ENCODE measurements at places on chromosomes 11 and 22.

- peak; percentile 92 for DNase-seq
Measured at GRCh38 chr11:19995145-19995544, 165.1 kb downstream of the DBX1 start.

DNA sequence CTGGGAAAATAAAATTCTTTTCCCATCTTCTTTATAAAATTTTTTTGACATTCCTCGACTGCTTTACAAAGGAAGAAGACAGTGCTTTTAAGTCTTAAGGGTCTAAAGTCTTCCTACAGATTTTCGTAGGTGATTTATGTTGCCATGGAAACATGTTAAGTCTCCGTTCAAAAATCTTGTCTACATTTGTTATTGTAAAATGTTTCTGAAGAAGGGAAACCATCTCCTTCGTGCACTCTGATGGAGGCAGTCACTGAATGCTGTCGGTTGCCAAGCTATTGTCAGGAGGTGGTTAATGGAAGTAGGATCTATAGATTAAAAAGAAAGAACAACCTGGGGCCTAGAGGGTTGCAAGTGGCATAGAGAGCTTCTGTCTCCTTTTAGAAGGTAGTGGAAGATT, 52.6 kb downstream of the MAP6 start:
- DNase-seq = no peak

DNA sequence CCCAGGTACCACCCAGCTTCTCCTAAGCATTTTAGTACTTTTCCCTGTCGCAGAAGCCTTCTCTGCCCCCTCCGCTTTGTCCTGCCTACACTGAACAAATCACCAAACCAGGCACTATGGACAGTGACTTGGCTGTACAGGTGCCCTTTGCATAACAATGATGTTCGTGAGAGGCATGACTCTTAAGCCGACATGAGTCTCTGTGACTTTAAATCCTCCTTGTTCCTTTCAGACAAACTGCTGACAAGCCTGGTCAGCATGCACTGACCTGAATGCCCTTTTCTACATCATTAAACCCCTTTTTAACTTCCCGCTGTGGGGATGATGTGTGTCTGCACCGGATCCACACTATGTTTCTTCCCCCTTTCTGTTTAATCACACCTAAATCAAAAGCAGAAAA, 16.6 kb downstream of the CAVIN3 start:
- no peak for DNase-seq

GRCh38 chr11:91394073-91394726, 830.4 kb upstream of the FAT3 start:
- no peak for DNase-seq

DNA sequence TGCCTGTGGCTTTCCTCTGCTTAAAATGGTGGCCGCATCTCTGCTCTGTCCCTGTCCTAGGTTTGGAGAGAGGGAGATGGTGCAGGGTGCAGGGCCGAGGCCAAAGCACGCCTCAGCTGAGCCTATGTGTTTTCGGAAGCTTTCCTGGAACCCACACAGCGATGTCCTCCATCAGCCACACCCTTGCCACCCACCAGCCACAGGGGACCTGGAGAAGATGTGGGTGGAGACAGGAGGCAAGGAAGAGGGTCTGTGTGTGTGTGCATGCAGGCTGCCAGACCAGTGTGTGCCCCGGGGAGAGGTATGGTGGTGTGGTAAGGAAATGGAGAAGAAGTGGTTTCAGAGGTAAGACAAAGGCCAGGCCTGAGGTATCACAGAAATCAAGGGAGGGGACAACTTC, 155.7 kb downstream of the TBC1D22A start:
- no peak for DNase-seq

GRCh38 chr11:15670520-15671070, 555.9 kb downstream of the INSC start:
- DNase-seq = no peak

GRCh38 chr22:49124608-49125007, 703.1 kb downstream of the BRD1 start:
- DNase-seq = no peak

- DNase-seq = no peak
Measured at GRCh38 chr22:20159076-20159475, 8.2 kb upstream of the CCDC188 start.

DNA sequence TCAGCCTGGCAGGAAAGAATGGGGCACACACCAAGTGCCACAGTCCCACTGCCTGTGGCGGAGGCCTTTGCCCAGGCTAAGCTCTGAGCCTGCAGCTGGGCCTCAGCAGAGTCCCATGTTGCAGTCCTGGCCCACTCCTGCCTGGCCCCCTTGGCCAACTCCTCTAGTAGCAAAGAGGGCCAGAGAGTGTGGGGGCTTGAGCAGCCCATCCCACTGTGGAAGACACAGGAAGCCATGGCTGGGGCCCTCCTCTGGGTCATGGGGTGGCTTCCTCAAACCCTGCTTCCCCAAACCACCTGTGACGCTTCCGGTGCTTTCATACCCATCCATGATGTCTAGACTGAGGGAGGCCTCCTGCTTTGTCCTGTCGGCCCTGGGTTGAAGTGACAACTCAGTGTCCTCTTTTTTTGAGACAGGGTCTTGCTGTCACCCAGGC, 5.8 kb downstream of the RPS19BP1 start:
- DNase-seq = no peak

DNA sequence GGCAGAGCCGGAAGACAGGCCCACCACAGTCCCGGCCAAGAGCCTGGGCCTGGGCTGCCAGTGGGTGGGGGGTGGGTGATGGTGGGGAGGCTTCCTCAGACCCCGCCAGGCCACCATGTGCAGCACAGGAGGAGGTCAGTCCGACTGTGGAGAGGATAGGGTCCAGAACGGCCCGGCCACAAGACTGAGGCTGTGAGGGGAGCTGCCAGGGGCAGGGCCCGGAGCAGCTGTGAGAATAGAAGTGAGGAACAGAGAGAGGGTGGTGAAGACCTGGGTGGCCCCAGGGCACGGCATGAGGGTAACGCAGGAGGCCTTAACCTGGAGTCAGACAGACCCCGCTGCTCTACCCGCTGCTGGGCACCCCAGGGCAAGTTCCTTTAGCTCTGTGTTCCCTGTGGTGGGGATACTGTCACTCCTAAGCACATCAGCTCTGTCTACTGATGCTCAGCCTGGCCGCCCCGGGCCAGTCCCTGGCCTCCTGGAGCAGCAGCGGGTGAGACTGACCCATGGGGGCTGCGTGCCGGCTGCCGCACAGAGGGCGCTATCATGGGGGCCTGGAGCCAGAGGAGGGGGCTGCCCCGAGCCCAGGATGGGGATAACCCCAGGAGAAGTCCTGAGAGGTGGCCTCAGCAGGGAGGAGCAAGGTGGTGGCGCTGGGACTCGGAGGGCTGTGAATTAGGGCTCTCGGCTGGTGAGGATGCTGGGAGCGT, 1.7 kb downstream of the FERMT3 start:
- no peak for DNase-seq

DNA sequence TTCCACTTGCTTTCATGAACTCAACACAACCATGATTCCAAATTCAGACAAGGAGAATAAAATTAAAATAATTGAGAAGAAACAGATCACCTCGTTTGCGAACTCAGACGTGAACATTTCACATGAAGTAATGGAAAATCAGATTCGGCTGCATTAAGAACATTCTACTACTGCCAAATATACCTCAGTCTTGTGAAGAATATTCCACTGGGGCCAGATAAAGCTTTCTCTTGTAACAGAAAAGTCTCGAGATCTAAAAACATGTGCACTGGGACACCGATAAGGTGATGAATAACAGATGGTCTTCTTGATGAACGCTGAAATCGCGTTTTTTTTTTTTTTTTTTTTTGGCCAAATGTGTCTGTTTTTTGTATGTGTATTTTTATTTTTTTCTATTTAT, 761.1 kb downstream of the BRD1 start:
- no peak for DNase-seq

DNA sequence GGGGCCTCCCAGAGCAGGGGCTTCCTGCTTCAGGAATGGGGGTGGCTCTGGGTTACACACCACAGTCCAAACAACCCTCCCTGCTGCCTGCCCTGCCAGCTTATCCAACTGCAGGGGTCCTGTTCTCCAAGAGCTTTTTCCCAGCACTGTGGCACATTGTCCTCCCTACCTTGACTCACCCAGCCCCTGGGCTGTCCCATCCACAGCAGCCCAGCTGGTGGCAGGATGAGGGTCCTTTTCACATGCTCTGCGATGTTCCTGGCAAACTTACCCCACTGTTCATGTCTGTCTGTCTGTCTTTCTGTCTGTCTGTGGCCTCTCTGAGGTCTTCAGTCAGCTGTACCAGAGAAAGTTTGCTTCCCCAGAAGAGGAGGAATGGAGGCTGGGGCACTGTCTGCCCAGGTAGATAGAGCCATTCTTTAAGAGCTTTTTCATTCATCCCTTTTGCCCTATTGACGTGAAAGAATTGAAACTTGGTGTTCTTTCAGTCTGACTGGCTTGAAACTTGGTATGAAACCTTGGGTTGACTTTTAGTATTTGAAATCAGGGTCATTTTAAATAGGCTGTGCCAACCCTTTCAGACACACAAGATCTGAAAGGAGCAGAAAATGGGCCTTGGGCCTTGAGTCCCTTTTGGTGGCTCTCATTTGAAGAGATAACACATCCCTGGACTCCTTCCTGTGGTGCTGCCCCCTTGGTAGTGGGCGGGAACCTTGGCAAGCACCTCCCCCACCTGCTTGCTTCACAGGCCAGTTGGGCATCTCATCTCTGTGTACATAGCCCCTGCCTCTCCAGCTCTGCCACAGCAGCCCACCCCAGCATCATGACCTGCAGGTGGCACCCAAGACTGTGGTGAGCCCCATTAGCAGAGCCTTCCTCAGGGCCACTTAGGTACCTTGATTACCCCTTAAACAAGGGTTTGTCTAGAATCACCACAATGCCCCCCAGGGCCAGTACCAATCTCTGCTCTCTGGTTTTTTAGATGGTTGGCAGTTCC, 74.6 kb upstream of the SUSD2 start:
- no peak for DNase-seq

DNA sequence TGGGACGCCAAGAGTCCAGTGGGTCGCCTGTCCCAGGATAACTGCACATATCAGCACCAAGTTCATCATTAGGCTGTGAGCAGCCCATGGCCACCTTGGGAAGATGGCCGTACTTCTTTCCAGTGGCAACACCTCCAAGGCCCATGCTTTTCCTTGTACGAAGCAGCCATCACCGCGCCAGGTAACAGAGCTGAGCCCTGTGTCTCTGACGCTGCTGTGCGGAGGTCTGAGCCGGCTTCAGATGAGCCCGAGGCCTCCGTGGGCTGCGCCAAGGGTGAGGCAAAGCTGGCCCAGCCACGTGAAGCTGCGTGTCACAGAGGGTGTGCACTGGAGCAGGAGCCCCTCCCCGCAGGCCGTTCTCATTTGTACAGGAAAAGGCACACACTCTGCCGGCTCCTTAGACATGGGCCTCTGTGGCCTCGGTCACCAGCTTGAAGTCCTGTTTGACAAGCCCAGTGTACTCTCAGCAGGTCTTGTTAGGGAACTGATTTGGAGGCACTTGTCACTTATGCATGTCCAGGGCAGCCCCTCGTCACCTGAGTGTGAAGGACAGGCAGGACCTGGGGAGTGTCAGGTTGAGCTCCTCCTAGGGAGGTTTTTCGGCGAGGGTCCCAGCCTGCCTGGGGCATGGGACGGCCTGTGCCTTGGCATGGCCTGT, 401.5 kb downstream of the TBC1D22A start:
- no peak for DNase-seq

DNA sequence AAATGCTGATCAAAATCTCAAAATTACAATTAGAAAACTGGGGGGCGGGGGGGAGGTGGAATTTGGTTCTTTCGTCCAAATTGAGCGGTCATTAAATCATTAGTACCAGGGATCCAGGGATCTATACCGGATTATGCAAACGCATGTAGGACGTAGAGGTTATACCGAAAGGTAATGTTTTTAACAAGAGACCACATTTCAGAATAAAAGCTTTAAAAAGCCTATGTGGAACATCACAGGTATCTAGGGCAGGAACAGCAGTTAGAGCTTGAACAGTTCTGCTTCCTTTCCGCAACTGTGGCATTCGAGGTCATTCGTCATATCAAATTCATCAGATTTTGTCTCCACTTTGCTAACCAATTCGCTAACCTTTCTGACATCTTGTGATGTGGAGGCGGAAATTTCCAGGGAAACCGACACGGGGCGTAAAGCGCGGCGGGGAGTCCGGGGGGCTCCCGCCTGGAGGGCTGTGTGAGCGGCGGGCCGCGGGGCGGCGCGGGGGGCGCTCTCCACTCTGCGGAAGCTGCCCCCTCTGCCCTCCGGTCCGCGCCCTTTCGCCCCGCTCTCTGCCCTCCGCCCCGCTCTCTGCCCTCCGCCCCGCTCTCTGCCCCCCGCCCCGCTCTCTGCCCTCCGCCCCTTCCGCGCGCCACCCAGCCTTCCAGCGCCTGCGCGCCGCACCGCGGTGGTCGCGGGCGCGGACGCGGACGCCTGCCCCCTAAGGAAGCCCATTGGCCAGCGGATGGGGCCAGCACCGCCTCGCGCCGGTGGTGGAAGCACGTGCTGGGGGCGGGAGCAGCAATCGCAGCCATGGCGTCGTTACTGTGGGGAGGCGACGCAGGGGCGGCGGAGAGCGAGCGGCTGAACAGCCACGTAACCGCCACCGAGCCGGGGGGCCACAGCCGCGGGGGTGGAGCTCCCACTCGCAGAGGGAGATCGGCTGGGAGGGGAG, at the start of gene DDX25:
Gene DDX25, plus strand, starts transcription at position 798 of the 949 bp plus-strand sequence. Its CDS starts 10 bp downstream, at position 808.
- DNase-seq = no peak

DNA sequence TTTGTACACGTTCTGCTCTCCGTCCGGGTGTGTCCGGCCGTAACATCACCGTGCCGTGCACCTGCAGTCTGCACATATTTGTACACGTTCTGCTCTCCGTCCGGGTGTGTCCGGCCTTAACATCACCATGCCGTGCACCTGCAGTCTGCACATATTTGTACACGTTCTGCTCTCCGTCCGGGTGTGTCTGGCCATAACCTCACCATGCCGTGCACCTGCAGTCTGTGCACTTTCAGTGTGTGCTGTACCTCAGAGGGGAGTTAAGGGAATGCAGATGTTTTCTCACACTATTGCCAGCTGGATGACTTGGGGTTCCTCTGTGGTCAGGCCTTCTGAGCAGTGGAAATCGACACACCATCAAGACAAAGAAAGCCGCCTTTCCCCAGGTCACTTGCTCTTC, 4.2 kb downstream of the TTLL8 start:
- no peak for DNase-seq

DNA sequence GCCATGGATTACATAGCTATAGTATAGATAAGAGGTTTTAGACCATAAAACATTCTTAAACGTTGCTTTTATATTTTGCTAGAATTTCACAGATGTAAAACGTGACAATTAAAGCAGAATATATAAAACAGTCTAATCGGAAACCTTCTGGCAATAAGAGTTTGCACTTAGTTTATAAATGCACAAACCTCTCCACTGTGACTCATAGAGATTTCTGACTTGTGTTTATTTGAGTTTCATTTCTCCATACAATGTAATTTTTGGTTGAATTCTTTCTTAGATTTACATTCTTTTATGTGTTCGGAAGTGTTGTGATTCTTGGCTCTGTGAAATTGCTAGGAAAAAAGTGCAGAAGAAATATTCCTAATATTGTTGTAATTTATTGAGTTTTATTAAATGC, 288.7 kb upstream of the CTSC start:
- no peak for DNase-seq

DNA sequence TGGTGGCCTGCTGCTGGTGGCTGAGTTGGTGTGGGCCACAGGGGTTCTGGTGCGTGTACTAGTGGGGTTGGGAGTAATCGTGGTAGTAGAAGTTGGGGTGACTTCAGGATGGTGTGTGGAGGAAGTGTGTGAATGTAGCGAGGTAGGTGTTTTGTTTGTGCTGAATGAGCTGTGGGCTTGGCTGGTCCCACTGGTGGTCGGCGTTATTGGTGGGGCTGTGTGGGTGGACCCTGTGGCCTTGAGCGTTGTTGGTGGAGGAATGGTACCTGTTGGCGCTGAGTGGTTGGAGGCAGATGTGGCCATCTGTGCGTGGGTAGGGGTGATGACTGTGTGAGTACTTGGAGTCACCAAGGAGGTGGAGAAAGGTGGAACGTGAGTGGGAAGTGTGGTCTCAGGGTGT, 18.4 kb downstream of the MUC6 start:
- no peak for DNase-seq

Measured in cardiac fibroblast (primary cell).